ENCODE measurements at places on chromosomes 6 and 20.
A peak's percentile ranks its signal among the peaks of the same experiment; 100 is the strongest.

GRCh38 chr20:11173916-11174315 lies 500.1 kb upstream of the JAG1 start:
- DNase-seq, result no peak

GRCh38 chr6:139547122-139547776 lies 172.8 kb upstream of the CITED2 start:
- no peak for DNase-seq

DNA sequence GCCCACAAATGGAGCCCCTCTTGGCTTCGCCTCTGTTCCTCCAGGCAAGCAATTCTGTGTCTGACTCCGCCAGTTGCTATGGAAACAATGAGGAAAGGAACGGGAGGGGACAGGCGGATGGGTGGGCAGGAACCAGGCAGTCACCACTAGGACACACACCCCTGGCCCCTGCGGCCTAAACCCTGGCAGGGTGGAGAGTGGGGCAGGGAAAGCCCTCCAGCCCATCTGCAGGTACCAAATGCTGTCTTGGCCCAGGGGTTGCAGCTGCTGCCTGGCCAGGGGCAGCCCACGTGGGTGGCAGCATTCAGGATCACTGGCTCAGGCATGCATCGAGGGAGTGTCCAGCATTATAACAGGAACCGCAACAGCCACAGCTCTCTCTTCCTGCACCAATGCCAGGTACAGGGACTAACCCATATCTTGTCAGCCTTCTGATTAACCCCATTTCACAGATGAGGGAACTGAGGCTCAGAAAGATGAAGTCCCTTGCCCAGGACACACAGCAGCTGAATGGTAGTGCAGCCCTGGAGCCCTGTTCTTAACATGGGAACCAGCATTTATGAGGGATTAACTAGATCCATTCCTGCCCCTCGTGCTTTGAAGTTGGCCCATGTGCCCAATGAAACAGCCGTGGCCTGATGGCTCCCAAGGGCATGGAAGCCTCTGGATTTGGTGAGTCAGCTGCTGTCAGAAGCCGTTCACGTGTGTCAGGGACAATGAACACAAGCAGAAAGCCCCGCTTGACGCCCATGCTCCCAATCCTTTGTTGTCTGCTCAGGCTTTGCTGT lies 66.3 kb downstream of the NOL4L start:
- no peak for DNase-seq

GRCh38 chr6:123812621-123813020 lies 9.0 kb downstream of the NKAIN2 start:
- DNase-seq, result no peak

GRCh38 chr6:168014428-168014827 lies 17.0 kb downstream of the KIF25 start:
- no peak for DNase-seq

GRCh38 chr20:6767126-6767535 lies 355 bp upstream of the BMP2 start:
- no peak for DNase-seq

DNA sequence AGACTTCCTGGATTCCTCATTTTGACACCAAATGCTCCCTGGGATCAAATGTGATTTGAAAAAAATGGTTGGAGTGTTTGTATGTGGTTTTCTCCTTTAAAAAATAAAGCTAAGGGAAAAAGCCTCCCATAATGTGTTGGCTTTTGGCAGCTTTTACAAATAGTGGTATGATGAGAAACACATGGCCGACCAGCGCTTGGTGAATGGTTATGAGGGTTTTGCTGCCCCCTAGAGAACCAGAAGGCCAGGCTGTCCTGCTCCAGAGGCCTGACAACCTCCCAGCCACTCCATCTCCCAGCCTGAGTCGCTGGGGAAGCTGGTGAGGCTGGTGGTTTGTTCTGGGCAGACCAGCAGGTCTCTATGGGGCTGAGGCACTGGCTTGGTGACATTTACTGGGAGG lies 69.3 kb downstream of the CLIC5 start:
- DNase-seq, result no peak

DNA sequence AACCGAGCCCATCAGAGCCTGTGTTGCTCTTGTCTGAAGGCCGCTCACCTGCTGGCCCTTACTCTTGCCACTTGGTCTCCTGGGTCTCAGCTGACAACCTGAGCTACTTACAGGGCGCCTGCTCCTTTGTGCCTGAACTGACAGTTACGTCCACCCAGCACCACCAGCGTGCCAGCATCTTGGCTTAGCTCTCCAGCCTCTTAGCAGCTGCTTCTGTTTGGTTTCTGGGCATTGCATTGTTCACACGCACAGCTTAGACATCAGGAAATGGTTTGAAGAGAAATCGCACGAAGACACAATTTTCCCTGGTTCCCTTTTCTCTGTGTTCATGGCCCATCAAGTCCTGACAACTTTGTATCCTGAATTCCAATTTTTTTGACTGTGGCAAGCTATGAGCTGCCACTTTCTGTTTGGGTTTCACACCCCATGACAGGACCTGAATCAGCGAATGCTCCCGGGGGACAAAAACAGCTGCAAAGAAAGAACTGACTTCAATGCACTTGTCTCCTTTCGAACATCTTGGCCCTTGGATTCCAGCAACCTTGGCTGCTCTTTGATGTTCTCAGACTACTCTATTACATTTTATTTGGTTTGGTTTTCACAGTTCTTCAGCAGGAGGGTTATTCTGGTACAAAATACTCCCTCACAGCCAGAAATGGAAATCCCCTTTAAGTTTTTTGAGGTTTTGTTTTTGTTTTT lies 45.2 kb upstream of the LY86 start:
- DNase-seq, result peak; percentile 27

- no peak for DNase-seq
Measured at GRCh38 chr6:140174524-140174923, 800.1 kb upstream of the CITED2 start.

GRCh38 chr6:143368426-143368825 lies 82.1 kb downstream of the ADAT2 start:
- DNase-seq, result no peak

GRCh38 chr6:109671733-109672132 lies 19.3 kb downstream of the AK9 start:
- DNase-seq, result no peak

- DNase-seq, result no peak
Measured at GRCh38 chr6:159910342-159910741, 19.6 kb downstream of the MAS1 start.

- no peak for DNase-seq
Measured at GRCh38 chr20:41011551-41012067, 17.0 kb upstream of the TOP1 start.

- DNase-seq, result no peak
Measured at GRCh38 chr20:39042279-39043150, 80.4 kb downstream of the DHX35 start.

- no peak for DNase-seq
Measured at GRCh38 chr20:54491506-54491905, 16.1 kb downstream of the DOK5 start.

GRCh38 chr6:141866731-141867497 lies 265.8 kb upstream of the GJE1 start:
- no peak for DNase-seq

DNA sequence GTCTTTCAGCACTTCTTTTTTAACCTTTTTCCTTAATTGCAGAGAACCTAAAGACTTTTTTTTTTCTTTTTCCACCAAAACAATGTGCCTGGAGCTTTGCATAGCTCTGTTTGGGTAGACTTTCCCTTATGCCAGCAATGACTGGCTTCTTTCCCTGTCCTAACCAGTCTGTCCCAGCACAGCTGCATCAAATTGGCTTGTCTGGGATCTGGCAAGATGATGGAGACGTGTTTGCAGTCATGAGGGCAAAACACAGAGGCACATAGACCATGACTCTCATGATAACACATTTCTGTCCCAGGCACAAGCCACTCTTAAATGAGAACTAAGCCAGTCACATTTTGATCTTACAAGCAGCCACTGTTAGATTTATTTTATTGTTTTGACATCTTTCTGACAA lies 16.5 kb downstream of the HEY2 start:
- DNase-seq, result no peak

DNA sequence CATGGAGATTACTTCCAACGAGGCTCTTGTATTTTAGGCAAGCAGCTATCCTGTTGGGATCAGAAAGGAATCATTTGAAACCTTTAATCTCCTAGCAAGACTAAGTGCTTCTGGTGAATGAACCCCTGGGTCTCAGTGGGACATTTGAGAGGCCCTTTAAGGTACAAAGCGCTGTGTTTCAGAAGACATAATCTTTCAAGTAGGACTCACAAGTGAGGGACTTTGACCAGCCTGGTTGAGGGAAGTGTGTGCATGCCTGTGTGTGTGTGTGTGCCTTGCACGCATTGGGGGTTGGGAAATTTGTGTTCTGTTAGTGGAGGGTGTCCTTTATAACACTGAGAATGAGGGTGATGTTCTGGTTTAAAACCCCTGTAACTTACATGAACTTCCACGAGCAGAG lies 64.4 kb upstream of the KCNG1 start:
- DNase-seq, result no peak

DNA sequence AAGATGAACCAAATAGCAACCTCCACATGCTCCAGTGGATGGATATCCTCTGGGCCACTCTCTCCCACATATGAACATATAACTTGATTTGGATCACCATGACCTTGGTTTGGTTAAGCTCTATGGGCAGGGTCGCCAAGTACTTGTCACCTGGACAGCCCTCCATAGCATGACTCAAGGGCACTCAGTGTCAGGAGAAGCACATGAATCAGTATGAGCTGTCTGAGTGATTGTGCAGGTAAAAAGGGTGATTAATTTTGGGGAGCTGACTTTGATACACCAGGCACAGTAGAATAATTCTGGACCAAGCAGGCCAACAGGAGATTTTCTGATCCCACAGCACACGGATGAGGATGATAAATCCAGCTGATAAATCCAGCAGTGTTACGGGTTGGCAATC lies 74.4 kb downstream of the OPRM1 start:
- DNase-seq, result no peak

DNA sequence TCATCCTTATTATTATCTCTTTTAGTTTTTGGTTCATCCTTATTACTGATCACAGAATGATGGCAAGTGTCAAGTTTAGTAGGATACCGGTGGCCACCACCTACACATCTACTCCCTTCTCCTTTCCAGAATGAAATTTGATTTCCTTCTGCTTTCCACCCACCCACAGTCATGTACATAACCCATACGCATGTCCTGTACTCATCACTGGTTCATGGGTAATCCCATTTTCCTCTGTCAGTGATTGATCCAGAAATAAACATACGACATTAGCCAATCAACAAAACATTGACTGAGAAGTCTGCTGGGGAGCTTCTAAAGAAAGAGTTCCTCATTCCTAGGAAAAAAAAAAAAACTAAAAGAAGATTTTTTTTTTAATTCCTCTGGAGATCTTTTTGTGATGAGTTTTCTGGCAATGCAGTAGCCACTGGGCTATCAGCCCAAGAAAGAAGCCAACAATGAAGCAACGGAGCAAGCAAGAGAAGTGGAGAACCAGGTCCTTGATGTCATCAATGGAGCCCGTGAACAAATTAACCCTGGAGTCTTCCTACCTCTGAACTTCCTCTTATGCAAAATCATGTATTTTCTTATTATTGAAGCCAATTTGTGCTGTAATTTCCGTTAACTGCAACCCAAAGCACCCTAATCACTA lies 127.8 kb downstream of the TASP1 start:
- no peak for DNase-seq

GRCh38 chr6:8825726-8826125 lies 390.4 kb upstream of the SLC35B3 start:
- DNase-seq, result no peak

DNA sequence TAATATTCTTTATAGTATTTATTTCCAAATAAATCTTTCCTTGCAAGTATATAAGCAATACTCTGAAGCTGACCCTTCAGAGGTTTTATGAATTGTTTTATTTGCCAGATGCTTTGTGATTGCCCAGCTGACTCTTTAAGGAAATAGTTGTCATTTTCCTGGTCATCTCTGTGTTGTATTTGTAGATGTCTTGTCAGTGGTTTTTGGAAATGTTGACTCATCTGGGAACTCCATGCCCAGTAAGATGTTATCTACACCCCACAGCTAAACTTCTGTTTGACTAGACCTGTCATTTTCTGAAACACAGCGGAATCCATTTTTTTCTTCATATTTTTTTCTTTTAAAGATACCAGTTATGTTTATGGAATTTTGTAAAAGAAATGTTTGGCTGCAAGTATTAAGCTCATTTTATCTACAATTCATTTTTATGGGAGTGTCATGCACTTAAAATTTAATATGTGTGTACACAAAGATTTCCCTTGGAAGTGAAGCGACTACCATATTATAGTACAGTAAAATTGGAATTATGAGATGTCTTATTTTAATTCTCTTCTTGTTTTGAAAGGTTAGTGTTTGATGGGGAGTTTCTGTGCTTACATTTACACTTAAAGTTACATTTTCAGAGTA lies 491.0 kb downstream of the NKAIN2 start:
- no peak for DNase-seq

- DNase-seq, result no peak
Measured at GRCh38 chr20:49660912-49661311, 52.8 kb downstream of the B4GALT5 start.

DNA sequence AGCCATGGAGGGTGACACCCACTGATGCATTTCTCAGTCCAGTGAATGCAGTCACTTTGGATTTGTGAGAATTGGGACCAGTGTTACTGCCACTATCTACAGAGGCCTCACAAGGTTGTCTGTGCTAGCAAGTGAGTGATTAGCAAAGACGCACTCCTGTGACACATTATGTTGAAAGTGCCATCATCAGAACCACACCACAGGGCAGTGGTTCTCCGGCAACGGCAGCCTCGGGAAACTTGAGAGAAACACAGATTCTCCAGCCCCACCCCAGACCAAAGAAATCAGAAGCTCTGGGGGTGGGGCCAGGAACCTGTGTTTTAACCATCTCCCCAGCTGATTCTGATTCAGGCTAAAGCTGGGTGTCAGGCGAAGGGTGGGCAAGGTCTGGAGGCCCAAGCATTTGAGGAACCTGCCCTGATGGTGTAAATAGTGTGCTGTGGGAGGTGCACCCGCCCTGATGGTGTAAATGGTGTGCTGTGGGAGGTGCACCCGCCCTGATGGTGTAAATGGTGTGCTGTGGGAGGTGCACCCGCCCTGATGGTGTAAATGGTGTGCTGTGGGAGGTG lies 39.9 kb downstream of the TMEM242 start:
- DNase-seq, result no peak

GRCh38 chr6:91634791-91635190 lies 1047.9 kb upstream of the MAP3K7 start:
- DNase-seq, result no peak
